NCI-H1417 (cell line): ENCODE measurements at places on chromosomes 1 and 21.

GRCh38 chr1:180577361-180577760 lies 18.6 kb downstream of the OVAAL start:
- no peak for DNase-seq

DNA sequence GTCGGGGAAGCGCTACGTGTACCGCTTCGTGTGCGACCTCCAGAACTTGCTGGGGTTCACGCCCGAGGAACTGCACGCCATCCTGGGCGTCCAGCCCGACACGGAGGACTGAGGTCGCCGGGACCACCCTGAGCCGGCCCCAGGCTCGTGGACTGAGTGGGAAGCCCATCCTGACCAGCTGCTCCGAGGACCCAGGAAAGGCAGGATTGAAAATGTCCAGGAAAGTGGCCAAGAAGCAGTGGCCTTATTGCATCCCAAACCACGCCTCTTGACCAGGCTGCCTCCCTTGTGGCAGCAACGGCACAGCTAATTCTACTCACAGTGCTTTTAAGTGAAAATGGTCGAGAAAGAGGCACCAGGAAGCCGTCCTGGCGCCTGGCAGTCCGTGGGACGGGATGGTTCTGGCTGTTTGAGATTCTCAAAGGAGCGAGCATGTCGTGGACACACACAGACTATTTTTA lies 17.1 kb downstream of the ETS2 start:
- DNase-seq, result no peak

- DNase-seq, result no peak
Observed at GRCh38 chr1:64564891-64565290, 95.0 kb downstream of the CACHD1 start.

DNA sequence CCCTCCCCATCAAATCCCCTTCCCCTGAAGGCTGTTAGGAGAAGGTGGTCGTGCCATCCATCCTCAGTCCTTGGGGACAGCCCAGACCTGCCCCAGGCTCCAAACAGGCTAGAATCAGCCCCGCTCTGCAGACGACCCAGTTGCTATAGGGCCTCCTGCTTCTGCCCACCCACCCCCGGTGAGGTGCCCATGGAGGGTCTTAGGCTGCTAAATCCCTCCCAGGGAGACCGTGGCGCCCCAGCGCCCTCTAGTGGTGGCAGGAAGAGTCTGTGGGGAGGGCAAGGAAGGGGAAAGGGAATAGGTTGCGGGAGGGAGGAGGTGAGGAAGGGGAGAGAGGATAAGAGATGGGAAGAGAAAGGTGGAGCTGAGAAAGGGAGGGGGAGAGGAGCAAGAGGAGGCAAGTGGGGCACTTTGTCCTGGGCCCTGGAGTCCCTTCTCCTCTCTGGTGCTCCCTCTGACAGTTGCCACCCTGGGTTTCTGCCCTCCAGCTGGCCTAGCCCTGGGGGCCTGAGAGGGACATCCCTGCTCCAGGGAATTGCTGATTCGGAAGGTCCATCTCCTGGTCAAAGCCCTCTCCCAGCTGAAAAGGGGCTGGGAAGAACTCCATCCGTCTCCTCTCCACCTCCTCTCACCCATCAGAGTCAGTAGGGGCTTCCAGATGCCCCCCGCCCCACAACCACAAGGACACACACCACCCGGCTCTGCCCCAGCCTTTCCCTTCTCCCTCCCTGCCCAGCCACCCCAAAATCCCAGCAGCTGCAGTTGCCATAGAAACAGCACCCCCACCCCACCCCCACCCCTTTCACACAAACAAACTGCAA lies 55.4 kb downstream of the CAMK2N1 start:
- peak; percentile 68 for DNase-seq

DNA sequence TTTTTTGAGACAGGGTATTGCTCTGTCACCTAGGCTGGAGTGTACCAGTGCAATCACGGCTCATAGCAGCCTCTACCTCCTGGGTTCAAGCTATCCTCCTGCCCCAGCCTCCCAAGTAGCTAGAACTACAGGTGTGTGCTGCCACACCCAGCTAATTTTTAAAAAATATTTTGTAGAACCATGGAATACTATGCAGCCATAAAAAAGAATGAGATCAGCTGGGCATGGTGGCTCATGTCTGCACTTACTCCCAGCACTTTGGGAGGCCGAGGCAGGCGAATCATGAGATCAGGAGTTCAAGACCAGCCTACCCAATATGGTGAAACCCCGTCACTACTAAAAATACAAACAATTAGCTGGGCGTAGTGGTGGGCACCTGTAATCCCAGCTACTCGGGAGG lies 29.9 kb upstream of the CTPS1 start:
- DNase-seq, result no peak

DNA sequence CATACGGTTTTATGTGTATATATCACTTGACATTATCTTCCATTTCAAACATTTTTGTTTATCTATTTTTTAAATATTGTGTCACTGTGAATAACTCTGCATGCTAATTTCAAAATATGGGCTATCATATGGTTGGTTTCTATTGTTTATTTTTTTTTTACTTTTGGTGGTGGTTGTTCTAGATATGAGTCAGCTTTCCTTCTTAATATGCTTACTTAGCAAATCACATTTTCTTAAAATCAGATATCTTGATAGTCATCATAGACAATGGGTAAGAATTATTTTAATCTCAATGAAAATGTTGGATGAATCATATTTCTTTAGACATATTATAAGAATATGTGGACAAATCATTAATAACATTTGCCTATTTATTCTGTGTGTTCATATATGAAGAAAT lies 881.5 kb downstream of the BRINP3 start:
- DNase-seq, result no peak
